ENCODE measurements at places on chromosomes 16 and 17. TPM values are rescaled to one million over a fixed set of nuclear protein-coding genes. Genes with fewer than 3 reads are reported as not detected.

DNA sequence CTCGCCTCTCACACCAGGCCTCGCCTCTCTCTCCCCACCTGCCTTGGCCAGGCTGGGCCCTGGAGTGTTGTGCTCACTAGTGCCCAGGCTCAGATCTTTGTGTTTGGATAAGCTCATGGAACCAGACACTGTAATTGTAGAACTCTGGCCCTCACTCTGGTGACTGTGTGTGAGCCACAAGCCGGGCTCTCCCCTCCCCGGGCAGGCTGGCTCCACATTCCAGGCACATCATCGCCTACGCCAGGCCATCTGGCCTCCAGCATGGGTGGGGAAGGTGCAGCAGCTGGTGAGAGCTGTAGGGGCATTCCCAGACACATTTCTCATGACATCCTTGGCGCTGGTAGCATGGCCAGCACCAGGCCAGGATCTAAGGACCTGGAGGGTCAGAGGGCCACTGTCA lies 202.3 kb downstream of the RAB11FIP4 start:
- DNase-seq: no peak

NHERF2 gene
- 82.9 TPM for polyA plus RNA-seq

- DNase-seq: no peak
These were observed 34.8 kb downstream of the MMD start for GRCh38 chr17:55386796-55387332.

GRCh38 chr16:84334058-84334457 lies 34.3 kb upstream of the ATP2C2 start:
- no peak for DNase-seq

- DNase-seq: no peak
These were observed 2.3 kb downstream of the STX1B start for GRCh38 chr16:31008149-31008548.

- DNase-seq: no peak
These were observed 2.3 kb upstream of the CCL3 start for GRCh38 chr17:36092230-36092629.

- no peak for DNase-seq
These were observed 562 bp downstream of the USP31 start for GRCh38 chr16:23148513-23149266.

TP53TG3 gene
- not detected for polyA plus RNA-seq

GRCh38 chr17:51165680-51166197 lies 472 bp upstream of the NME2 start:
- DNase-seq: no peak

- DNase-seq: no peak
These were observed 16.8 kb downstream of the VASN start for GRCh38 chr16:4388271-4389021.

GRCh38 chr16:55842369-55843104 lies 9.6 kb upstream of the CES1 start:
- DNase-seq: peak; percentile 43

GRCh38 chr17:62757500-62757951 lies 50.6 kb downstream of the MARCHF10 start:
- no peak for DNase-seq

GRCh38 chr16:46729326-46729995 lies 18.7 kb downstream of the MYLK3 start:
- DNase-seq: no peak

DNA sequence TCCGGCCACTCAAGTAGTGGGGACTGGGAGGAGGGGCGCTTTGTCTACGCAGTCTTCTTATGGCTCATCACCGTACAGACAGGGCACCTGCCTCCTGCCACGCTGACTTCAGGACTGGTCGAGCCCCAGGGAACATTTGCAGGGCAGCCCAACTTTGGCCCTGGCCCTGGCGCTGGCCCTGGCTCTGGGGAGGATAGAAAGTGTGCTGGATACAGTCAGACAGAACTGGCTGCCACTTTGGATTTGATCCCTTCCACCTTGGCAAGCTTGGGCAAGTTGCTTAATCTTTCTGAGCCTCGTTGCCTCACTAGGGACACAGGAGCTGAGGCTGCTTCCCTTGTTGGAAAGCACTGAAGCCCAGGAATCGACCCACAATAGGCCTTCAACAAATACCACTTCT lies 13.6 kb downstream of the LGALS9 start:
- DNase-seq: no peak

GRCh38 chr16:6644916-6645315 lies 687.7 kb upstream of the RBFOX1 start:
- no peak for DNase-seq

DNA sequence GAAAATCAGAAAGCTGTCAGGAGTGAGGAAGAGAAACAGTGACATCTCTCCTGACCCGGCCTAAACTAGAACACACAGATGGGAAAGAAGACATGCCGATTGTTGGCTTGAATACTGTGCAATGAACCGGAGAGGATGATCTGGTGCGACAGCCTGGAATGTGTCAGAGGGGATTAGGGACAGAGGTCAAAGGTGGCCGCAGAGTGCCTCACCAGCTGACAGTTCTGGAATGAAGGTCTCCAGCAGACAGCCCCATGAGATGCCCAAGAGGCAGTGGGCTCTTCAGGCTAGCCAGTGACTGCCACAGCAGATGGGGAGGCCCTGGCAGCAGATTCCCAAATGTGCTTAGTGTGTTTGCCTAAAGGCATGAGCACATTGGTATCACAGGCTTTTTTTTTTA lies 623.2 kb downstream of the CDH8 start:
- DNase-seq: no peak

DNA sequence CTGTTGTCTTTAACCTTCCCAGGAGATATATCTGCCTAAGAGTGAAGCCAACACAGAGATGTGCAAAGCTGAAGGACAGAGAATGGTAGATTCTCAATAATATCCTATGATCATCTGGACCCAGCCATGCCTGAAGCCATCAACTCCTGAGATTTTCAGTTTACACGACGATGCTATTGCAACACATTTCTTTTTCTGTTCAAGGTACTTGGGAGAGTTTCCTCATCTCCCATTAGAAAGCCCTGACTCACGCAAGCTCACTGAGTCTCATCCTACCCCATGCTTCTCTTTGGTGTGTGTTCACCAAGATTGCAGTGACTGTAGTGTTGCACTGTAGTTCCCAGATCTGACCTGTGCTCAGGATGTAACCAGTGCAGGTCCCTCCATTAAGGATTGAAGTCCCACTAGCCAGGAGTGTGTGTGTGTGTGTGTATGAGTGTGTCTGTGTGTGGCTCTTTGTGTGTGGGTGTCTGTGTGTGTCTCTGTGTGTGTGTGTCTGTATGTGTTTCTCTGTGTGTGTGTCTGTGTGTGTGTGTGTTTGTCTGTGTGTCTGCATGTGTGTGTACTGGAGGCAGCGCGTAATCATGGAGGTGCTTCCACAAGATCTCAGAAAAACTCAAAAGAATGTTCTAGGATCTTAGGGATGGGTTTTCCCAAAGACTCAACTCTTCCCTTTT lies 15.5 kb downstream of the CES1 start:
- DNase-seq: no peak

- DNase-seq: no peak
These were observed 19.4 kb downstream of the GNGT2 start for GRCh38 chr17:49190932-49191331.

CDC6 gene
- 32.9 TPM for polyA plus RNA-seq

- no peak for DNase-seq
These were observed 22.4 kb upstream of the LGALS9 start for GRCh38 chr17:27608328-27609230.

- no peak for DNase-seq
These were observed 14.3 kb downstream of the TMEM100 start for GRCh38 chr17:55708175-55708974.

- DNase-seq: no peak
These were observed 25.6 kb upstream of the CRHR1 start for GRCh38 chr17:45758544-45758943.

G6PC1 gene
- 5.6 TPM for polyA plus RNA-seq

TMEM204 gene
- polyA plus RNA-seq: 15.7 TPM

DNA sequence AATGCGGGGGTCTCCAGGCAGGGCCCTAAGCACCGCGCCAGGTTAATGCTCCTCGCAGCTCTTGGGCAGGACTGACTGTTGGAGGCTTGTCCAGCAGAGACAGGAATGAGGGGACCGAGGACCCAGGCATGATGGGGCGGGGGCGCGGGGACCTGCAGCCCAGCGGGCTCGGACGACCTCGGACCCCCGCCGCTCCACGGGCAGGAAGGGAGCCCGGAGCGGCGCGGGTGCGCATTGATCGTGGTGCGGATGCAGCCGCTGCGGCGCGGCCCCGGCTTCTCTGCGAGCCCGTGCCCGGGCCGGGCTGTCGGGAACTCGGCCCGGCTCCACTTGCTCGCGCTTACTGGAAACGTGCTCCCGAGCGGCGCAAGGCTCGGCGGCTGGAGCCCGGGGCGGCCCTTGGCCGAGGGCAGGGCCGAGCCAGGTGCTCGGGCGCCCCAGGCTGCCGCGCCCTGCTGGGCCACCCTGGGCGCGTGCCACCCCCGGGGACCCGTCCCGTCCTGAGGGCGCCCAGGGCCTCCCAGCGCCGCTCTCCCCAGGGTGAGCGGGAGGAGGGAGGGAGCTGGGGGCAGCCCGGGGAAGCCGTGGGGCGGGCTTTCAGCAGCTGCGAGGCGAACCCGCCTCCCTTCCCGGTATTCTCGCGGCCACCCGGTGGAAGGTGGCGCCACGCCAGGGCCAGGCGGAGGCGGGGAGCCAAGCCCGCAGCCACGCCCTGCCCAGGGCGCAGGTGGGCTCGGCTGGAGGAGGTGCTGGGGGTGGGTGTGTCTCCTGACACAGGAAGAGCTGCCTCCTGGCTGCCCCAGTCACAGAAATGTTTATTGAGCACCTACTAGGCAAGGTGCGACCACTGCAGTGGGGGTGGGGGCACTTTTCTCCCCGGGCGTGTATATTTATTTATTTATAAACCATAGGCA lies 45.9 kb downstream of the SOCS3 start:
- DNase-seq: peak; percentile 72

DNA sequence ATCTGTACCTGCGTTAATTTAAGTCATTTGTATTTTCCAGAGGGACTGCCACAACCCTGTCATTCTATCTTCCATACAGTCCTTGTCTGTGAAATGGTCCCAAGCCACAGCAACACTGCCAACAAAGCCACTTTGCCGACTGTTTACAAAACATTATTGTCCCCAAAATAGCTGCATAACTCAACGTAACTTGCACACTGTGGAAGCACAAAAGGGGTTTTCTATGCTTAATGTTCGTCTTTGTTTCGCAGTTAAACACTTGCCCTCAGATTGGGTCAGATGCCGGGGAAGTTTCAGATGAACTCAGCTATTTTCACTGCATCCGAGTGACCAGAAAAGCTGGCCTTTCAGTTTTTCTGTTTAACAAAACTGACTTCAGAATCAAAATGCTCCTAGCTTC lies 4.6 kb downstream of the SEC14L5 start:
- DNase-seq: no peak

Measured in left kidney (tissue), 8 donors.